ENCODE measurements at places on chromosomes 5 and 9. TPM values are rescaled to one million over a fixed set of nuclear protein-coding genes. Genes with fewer than 3 reads are reported as not detected.

The AMBP gene
- not detected for total RNA-seq

DNA sequence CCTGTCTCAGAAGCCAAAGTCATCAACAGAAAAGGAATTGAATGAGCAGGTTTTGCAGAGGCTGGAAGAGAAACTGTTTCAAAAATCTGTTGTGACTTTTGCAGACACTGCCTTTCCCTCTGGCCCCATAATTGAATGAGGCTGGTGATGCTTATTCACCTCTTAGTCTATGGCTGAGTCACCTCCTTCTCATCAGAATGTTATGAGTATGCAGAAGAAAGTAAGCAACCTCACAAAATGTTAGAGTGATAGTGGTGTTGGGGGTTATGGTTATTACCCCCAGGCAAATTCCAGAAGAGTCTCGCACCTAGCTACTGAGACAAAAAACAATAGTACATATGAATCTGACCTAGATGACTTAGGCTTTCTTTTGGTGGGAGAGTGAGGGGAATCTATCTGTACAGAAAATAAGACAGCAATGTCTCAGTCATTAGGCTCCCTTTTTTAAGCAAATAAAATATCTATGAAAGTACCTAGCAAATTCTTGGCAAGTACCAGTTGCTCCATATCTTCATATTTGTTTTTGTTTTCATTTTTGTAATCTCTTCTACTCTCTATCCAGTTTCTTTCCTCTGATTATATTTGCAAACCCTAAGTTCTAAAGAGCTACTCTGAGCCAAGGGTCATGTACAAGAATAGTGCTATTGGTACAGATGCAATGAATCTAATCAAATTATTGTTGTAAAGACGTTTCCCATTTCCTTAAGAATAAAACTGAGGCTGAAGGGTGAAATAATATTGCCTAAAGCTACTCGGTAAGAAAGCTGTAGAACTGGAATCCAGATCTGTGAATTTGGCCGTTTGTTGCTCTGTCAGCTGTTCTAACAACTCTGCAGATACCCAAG is 498.1 kb upstream of the TNC start:
- no peak for DNase-seq

DNA sequence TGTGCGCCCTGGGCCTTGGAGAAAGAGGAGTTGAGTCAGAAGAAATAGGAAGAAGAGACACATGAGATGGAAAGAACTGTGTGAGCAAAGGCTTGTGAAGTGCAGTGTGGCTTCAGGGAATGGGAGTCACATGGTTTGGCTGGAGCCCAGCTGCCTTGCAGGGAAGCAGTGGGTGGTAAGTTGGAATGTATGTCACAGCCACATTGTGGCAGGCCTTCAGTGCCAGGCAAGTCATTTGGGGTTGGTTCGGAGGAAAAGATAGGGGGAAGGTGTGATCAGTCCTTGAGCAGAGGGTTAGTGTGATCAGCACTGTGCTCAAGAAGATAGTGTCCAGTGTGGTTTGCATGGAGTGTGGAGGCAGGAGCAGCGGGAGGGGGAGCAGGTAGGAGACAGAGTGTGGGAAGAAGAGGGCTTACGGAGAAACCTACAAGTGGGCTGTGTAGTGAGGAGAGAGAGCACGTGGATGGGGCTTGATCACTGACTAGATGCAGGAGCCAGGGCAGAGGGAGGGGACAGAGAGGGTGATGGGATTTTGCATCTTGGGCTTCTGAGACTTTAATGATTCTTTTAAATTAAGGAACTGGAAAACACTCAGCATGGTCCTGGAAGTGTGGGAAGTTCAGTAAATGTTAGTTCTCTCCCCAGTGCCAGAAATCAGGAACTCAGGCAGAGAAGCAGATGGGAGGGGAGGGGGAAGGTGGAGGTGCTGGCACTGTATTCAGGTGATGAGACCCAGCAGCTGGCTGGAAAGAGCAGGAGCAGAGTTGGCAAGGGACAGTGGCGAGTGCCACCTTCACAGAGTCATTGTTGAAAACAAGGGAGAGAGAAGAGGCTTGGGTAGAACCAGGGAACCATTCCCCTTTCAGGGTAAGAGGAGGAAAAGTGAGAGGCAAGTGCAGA is 46.6 kb downstream of the ARHGAP26 start:
- DNase-seq, result no peak

The TSSK1B gene
- not detected for total RNA-seq

The CDH10 gene
- not detected for total RNA-seq

The PLPP6 gene
- 2.8 TPM for total RNA-seq

DNA sequence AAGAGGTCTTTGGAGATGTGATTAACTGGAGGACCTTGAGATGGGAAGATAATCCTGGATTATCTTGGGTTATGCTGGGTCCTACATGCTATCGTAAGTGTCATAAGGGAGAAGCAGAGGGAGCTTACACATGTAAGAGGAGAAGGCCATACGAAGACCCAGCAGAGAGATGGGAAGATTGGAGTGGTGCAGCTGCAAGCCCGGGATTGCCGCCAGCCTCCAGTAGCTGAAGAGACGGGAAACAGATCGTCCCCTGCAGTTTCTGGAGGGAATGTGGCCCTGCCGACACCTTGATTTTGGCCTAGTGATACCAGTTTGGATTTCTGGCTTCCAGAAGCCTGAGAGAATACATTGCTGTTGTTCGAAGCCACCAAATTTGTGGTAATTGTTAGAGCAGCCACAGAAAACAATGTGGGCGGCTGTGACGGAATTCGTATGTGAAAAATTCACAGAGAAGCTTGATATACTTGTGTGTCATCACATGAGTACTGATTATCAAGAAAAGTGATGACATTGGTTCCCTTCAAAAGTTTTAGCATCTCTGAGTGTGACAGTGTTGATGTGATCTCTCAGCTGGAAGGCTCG is 86.9 kb downstream of the CYFIP2 start:
- DNase-seq, result peak; percentile 65

DNA sequence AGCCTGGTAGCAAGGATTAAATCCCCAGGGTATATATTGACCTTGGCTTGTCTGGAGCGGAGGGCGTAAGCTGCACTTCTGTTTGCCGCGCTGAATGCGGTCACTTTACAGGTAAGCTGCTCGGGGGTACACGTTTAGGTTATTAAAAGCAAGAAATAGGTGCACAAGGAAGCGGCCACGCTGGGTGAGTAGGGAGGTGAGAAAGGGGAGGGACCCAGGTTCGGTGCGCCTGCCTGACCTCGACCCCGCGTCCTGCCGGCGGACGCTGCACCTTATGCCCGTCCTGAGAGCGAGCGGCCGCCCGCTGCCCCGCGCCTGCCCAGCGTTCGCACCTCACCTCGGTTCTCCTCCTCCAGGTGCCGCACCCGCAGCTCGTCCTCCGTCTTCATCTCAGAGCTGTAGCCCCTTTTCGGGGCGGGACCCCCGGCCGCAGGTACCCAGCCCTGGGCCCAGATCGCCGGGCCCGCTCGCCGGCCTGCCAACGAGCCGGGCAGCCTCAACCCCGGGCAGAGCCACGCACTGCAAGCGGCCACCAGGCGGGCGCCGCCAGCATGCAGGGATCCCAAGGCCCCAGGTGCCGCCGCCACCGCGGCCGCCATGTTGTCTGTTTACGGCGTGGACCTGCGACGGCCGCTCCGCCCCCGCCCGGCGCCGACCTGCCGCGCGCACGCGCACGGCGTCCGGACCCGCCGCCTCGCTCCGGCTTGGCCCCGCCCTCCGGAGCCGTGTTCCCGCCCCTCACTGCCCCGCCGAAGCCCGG is at the start of gene AUH:
Gene AUH (minus strand): TSS at position 628 of the 760 bp plus-strand sequence. CDS start 29 bp downstream, at position 599.
- DNase-seq, result peak; percentile 87

GRCh38 chr9:101569741-101570501 is 24.8 kb downstream of the PPP3R2 start:
- no peak for DNase-seq

DNA sequence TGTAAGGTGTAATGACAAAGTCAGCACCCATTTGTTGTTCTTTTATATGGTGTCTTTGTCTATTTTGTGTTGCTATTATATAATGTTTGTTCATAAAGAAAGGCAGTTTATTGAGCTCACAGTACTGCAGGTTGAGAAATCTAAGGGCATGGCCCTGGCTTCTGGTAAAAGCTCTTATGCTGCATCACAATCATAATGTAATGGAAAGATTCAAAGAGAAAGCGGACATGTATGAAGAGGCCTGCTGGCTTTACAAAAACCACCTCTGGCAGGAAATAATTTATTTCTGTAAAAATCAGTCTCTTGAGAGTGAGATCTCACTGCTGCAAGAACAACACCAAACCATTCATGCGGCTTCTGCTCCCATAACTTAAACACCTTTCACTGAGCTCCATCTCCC is 746.7 kb upstream of the FAM174A start:
- DNase-seq, result no peak

The SOWAHA gene
- not detected for total RNA-seq

DNA sequence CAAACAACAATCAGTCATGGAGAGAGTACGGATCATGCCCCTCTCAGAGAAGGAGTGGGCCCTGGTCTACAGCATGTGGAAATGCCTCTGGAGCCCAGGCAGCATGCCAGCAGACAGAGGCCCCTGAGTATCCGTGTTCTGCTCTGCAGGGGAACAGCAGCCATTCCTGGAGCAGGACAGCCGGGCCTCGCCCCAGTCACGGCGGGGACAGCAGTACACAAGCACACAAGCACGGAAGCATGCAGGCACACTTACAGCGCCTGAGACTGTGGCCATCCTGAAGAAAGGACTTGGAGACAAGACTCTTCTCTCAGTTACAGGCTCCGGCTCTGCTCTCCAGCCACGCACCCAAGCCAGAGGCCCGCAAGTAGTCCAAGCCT is 102.6 kb upstream of the ALDH1B1 start:
- DNase-seq, result no peak

GRCh38 chr5:153573326-153574033 is 83.0 kb downstream of the GRIA1 start:
- no peak for DNase-seq

The PCDHB13 gene
- not detected for total RNA-seq

DNA sequence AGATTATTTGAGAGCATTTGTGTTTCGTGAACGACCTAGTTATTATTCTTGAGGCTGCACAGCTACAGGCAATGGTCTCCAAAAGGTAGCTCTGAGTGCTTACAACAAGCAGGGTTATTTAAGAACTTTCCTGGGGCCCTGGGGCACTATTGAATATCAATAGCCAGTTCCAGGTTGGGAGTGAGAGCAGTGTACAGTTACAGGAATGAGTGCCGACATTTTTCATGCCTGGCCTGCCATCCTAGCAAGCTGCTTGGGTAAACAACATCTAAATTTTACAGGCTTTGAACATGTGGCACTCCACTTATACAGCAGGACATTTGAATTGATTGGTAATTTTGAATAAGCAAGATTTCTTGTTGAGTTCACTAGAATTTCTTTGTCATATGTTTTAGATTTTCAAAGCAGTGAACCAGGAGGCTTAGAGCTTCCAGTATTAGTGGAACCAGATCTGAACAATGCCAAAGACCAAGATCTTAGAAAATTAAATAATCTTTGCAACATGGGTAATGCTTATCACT is 171.9 kb upstream of the GDNF start:
- no peak for DNase-seq

The DTWD2 gene
- 5.4 TPM for total RNA-seq

The ECM2 gene
- not detected for total RNA-seq

The NR5A1 gene
- not detected for total RNA-seq

GRCh38 chr5:101326766-101327165 is 423.7 kb upstream of the ST8SIA4 start:
- DNase-seq, result no peak

The NIPAL4 gene
- total RNA-seq, result 0.29 TPM

DNA sequence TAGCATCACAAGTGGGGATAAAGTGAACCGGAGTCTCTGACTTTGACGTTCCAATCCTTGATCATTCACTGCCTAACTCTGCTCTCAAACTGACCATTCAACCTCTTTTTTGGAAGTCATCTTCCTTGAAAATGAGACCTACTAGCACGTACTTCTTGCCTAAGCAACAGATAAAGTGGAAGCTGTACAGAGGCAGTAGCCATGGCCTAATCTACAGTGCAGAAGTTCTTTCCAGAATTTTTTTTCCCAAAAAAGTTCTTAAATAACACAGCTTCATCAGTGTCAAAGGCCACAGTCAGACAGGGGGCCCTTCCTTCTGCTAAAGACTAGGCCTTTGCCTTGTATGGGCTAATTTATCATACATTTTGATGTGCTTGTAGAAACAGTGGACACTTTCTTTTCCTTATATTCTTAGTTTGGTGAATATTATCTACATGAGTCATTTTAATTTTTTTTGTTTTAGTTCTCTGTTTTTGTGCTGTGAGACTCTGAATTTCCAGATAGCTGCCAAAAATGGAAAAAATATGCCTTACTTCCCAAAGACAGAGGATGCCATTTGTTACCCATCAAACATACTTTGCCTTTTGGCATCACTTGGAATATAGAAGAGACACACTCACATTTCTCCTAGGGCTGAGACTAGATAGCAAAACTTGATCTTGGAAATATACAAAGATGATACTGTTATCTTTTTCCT is 96.3 kb upstream of the VCAN start:
- no peak for DNase-seq

GRCh38 chr5:139849942-139850341 is 54.3 kb downstream of the PSD2 start:
- no peak for DNase-seq

DNA sequence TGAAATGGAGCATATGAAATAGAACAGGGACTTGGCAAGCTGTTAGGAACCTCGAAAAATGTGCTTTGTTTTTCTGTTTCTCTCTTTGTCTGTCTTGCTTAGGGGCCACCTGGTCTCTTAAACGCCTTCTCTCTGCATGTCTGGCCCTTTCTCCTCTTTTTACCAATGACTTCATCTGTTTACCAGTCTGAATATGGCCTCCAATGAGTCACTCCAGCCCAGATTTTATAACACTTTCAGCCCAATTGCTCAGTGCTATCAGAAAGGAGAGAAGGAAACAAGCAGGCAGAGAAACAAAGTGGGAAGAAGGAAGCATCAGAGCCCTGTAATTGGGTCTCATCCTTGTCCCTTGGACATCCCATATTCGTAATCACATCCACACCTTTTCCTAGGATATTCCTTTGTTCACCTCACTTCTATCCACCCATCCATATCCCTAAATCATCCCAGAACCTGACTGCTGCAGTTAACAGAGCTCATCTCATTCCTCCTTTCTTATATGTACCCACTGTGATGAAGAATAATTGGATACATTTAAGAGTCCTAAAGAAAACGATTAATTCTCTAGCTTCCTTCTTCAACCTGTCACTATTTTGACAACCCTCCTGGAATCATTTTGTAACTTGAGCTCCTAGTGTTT is 151.8 kb upstream of the GPR151 start:
- DNase-seq, result no peak

The RELL2 gene
- 31.4 TPM for total RNA-seq

The NMRK1 gene
- total RNA-seq, result 15.9 TPM

The GARIN3 gene
- total RNA-seq, result 1.1 TPM

DNA sequence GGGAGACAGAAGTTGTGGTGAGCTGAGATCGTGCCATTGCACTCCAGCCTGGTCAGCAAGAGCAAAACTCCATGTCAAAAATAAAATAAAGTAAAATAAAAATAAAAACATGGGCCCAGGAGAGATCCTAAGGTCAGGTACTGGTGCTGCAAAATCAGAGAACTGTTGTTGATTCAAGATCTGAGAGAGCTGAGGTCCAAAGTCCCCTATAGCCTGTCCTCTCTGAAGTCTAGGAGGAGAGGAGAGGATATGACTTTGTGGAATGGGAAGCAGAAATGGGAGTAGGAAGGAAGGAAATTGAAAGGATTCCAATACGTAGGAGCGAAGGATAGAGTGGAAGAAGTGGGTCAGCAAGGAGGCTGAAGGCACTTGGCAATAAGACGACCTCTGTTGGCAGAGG is 4.6 kb upstream of the OR1L4 start:
- no peak for DNase-seq

GRCh38 chr5:172110260-172110815 is 77.7 kb downstream of the STK10 start:
- DNase-seq, result no peak

The CARD6 gene
- total RNA-seq, result 1.2 TPM

The TRIP13 gene
- 31.0 TPM for total RNA-seq

The CARD9 gene
- 7.1 TPM for total RNA-seq

GRCh38 chr9:87567571-87567970 is 69.9 kb downstream of the DAPK1 start:
- DNase-seq, result no peak
